ENCODE measurements at places on chromosomes 3 and 15. TPM values are rescaled to one million over a fixed set of nuclear protein-coding genes. Genes with fewer than 3 reads are reported as not detected.

Gene MTMR10
- polyA plus RNA-seq, result 72.1 TPM

DNA sequence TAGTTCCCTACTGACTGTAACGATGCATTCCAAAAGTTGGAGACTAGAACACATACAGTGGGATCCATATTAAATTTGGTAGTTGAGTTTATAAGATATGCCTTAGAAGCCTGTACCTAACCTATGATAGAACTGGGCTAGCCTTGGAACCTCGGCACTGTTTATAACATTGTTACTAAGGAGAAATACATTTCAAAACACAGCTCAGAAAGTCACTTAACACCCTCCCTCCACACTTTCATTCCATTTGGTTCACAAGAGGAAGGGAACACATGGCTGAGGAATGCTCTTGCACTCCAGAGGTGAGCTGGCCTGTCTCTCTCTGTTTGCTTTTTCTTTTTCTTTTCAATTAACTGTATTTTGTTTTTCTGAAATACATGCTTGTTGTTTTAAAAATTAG is 48.7 kb upstream of the TSC22D2 start:
- DNase-seq, result no peak

- no peak for DNase-seq
These were observed 22.5 kb downstream of the NRROS start for GRCh38 chr3:196662033-196662432.

DNA sequence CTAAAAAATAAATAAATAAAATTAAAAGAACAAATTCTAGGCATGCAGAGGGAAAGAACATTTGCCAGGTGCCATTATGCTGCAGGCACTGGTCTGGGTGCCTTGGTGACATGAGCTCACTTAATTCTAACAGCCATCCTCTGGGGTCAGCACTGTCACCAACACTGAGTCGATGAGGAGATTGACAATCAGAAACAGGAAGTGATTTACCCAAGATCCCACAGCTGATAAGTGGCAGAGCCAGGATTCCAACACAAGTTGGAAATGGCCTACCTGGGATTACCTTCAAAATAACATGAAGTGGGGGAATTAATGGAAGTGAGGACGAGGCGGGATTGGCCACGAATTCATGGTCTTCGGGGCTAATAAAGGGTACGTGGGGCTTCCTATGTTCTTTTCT is 3.6 kb downstream of the PLIN1 start:
- DNase-seq, result no peak

Gene FGF12
- 7.3 TPM for polyA plus RNA-seq

Gene PARP14
- 24.3 TPM for polyA plus RNA-seq

- no peak for DNase-seq
These were observed 5.5 kb downstream of the SHOX2 start for GRCh38 chr3:158100681-158101080.

Gene SCAANT1
- polyA plus RNA-seq, result 1.1 TPM

DNA sequence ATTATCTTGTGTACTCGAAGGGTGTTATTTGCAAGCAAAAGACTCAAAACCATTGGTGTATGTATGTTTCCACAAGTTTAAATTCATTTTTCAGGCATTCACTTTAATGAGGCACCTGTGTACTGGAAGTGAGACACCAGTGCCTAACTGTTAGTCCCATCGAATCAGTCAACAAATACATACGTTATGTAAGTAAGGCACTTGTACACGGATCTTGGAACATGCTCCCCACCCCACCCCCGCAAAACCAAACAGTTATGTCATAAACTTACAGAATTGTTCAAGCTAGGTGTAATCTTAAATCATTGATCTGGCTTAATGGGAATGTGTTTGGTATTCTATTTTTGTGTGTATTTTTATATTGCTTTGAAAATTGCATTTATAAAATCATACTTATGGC is 17.1 kb downstream of the LRRC28 start:
- DNase-seq, result no peak

Gene NLGN1
- polyA plus RNA-seq, result 2.7 TPM

GRCh38 chr3:192259661-192260060 is 467.7 kb downstream of the FGF12 start:
- DNase-seq, result no peak

DNA sequence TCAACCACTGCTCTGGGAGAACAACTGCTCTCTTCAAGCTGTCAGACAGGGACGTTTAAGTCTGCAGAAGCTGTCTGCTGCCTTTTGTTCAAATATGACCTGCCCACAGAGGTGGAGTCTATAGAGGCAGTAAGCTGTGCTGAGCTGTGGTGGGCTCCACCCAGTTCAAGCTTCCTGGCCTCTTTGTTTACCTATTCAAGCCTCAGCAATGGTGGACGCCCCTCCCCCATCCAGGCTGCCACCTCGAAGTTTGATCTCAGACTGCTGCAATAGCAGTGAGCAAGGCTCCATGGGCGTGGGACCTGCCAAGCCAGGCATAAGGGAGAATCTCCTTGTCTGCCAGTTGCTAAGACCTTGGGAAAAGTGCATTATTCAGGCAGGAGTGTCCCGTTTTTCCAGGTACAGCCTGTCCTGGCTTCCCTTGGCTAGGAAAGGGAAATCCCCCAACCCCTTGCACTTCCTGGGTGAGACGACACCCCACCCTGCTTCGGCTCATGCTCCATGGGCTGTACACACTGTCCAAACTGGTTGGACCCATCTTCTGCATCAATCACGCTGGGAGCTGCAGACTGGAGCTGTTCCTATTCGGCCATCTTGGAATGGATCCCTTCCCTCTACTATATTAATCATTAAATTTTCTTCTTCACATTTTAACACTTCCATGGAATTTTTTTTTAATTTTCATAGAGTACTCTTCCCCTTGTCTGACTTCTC is 167.0 kb upstream of the UBE2E2 start:
- no peak for DNase-seq

Gene ALPK3
- polyA plus RNA-seq, result 27.1 TPM

DNA sequence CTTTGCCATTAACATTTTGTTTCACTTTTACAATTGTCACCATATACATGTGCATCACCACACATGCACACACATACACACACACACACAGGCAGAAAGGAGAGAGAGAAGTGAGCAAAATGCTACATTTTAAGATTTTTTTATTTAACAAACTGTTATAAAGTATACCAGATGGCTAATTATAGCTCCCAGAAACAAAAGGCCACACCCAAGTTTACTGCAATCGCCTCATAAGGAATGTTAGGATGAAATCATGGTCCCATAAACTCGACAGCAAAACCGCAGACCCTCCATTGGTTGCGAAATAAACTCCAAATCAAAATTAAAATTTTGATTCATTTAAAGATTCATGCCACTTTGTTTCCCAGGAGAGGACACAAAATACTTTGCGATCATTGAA is 16.1 kb upstream of the C15orf61 start:
- no peak for DNase-seq

Gene SNURF
- 33.4 TPM for polyA plus RNA-seq

GRCh38 chr3:156236556-156237260 is 116.3 kb downstream of the KCNAB1 start:
- DNase-seq, result no peak

Gene EFCC1
- 1.5 TPM for polyA plus RNA-seq

DNA sequence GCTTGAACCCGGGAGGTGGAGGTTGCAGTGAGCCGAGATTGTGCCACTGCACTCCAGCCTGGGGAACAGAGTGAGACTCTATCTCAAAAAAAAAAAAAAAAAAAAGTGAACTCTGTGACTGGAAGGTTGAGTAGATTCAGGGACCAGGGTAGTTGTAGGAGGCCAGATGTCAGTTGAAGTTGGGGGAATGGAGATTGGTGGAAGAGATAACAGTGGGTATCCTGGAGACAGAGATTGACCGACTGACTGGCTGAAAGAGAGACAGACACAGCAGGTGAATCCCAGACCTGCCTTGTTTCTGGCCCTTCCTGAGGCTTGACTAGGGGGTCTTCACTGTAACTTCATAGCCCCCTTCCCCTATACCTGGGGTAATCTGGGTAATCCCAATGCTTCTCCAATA is 22.1 kb upstream of the RNU6-1 start:
- DNase-seq, result no peak

DNA sequence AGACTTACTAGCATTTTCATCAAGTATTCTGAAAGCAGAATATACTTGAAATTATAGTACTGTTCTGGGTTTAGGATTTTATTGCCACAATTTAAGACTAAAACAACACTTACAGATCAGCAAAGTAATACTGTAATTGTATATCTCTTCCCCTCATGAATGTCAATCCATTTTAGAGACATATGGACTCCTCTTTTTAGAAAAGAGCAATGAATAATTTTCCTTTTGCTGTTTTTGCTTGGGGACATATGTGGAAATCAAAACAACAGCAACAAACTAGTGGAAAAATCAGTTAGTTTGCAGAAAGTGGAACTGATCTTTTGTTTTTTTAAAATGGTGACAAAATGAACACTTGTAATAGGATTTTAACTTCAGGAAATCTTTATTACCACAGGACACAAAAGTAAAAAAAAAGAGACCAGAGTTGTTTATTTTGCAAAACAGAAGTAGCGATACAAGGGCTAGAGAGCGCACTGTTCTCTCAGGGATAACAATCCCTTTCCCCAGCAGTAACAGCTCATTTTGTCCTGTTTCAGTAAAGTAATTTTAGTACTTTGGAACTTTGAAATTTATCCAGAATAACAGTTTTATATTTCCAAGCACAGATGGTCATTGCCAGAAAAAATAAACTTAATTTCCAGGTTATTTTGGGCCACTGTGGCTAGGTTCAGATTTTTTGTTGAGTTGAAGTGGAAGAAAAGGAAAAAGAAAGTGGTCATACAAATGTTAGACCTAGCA is 17.1 kb downstream of the LEKR1 start:
- DNase-seq, result no peak

Gene GPR27
- polyA plus RNA-seq, result 11.2 TPM

Gene LZTFL1
- polyA plus RNA-seq, result 64.3 TPM

Gene HES1
- polyA plus RNA-seq, result 94.9 TPM

DNA sequence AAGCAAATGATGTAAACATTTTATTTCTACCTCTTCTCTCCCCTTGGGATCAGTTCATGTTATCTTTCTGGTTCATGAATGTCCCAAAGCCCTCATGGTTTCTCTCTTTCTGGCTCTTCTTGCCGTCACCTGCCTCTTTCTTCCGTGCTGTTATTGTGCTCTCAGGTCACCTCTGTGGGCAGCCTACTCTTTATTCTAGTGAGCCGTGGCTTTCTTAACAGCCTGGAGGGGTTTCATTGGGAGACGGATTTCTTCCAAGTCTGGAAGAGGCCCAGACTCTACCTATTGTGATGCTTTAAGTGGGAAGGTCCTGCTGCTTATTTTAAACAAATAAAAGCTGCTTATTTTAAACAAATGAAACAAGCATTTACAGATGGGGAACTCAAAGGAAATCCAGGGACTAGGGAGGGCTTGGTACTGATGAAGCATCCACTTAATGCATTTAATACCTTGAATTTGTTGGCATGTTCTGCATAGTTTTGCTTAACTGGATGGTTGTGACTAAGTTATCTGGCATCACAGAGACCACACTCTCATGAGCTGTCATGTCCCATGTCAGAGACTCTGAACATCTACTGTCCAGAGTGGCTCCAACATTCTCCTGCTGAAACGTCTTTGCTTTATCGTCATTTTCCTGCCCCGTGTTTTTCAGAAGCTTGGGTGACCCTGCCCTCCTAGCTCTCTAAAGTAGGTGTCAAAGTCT is 443.3 kb downstream of the GABRG3 start:
- DNase-seq, result no peak

GRCh38 chr3:100213891-100214573 is 46.8 kb upstream of the TBC1D23 start:
- DNase-seq, result no peak

GRCh38 chr3:115808816-115809215 is 185.5 kb downstream of the GAP43 start:
- no peak for DNase-seq

Gene CPN2
- 0.38 TPM for polyA plus RNA-seq

Gene GRAMD1C
- polyA plus RNA-seq, result 18.8 TPM

DNA sequence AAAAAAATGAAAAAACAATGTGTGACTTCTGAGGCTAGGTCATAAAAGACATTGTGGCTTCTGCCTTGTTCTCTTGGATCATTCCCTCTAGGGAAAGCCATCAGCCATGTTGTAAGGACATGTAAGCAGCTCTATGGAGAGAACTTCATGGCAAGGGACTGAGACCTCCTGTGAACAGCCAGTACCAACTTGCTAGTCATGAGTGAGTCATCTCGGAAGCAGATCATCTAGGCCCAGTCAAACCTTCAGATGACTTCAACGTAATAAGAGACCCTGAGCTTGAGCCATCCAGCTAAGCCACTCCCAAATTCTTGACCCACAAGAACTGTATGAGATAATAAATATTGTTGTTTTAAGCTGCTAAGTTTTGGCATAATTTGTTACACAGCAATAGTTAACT is 4.9 kb downstream of the MON1A start:
- no peak for DNase-seq

DNA sequence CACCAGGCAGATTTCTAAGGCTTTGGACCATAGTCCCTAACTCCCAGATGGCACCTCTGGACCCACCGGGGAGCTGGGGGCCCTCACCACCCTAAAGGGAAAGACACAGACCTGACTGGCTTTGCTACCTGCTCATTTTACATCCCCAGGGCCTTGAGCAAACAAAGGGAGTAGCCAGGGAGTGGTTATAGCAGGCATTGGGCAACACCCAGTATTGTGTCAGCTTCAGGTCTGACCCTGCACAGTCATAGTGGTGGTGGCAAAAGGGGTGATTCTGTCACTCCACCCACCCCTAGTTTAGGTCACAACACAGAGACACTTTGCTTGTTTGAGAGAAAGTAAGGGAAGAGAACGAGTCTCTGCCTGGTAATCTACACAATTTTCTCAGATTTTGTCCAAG is 352.5 kb downstream of the DIPK2A start:
- no peak for DNase-seq

DNA sequence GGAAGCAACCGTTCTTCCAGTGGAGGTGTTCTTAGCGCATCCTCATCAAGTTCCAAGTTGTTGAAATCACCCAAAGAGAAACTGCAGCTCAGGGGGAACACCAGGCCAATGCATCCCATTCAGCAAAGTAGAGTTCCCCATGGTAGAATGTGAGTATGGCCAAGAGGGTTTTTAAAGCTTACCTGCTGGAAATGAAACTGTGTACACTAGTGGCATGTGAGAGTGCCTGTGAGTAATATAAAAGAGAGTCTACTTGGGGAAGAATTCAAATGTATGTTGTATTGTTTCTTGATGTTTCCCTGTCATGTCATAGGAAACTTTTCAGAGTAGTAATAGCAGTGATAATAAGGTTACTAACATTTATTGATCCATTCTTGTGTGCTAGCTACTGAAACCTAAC is 43.3 kb downstream of the PSMD6 start:
- DNase-seq, result no peak

- DNase-seq, result no peak
These were observed 71.3 kb upstream of the SLC25A36 start for GRCh38 chr3:140870351-140870750.

DNA sequence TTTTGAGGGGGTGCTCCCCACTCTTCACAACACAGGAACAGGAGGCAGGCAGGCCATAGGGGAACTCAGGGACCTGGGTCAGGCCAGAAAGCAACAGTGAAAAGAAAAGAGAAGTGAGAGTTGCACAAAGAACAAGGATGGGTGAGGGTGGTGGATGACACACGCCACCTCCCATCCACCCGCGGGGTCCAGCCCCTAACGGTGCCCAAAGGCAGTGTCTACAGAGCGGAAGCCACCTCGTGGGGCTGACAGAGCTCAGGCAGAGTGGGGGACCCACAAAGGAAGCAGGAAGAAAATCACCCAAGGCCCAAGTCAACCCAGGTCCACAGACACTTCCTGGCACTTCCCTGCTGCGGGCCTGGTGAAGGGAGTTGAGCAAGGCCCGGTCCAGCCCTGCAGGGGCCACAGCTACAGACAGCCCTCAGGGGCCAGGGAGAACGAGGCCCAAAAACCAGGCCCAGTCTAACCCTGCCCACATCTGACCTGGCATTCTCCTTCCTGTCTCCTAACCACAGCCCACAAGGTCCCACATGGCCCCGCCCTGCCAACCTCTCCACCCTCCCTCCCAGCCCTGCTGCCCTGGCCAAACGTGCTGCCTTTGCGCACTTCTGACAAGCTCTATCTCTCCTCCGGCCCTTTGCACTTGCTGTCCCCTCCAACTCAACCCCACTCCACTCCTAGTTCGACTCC is 5.9 kb downstream of the NUP210 start:
- no peak for DNase-seq
